ENCODE measurements at places on chromosomes 12 and 14.
A peak's percentile ranks its signal among the peaks of the same experiment; 100 is the strongest.

DNA sequence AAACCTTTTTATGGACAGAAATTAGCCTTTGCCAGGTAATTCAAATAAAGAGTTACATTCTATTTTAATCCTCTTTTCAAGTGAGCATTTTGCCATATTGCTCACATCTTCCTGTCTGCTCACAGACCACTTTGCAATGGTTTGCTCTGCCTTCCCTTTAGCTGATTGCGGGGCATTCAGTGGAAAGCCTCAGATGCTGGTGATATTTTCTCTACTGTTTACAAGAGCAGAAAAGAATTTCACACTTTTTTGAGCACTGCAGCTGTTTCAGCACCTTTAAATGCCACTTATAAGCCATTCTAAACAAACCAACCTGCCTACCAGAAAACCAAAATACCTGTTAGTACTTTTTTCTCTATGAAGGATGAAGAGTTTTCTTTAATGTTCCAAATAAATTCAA lies 195.7 kb upstream of the LRIG3 start:
- DNase-seq = no peak

DNA sequence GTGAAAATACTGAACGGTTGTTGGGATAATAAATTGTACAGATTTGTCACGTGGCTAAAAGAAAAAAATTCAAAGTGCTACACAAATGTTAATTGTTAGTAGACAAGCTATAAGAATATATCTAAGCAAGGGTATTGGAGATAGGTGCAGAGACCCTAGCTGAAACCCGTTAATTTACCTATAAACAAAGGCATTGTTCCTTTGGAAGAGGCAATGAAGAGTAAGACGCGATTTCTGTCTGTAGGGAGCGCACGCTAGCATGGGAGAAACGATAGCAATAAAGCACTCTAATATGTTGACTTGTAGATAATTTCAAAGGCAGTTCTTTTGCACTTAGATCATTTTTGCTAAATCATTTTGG lies 565 bp downstream of the CCDC77 start:
- no peak for DNase-seq

GRCh38 chr14:80055667-80056496 lies 155.4 kb downstream of the DIO2 start:
- no peak for DNase-seq

DNA sequence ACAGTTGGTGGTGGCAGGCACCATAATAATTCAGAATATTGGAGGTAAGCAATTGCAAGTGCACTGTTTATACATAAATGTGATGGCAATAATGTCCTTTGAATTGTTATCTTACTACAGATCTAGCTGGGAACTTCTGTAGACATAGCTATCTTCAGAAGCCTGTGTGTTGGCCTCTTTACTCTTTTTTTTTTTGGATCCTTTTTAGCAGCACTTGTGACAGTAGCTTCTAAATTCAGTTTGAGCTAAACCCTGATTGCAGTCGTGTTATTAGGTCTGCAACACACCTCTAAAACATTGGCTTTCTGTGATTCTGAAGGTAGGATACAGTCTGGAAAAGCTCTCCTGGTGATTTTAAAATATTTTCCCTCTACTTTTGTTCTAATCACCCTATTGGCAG lies 38.5 kb downstream of the SLC38A6 start:
- DNase-seq = no peak

DNA sequence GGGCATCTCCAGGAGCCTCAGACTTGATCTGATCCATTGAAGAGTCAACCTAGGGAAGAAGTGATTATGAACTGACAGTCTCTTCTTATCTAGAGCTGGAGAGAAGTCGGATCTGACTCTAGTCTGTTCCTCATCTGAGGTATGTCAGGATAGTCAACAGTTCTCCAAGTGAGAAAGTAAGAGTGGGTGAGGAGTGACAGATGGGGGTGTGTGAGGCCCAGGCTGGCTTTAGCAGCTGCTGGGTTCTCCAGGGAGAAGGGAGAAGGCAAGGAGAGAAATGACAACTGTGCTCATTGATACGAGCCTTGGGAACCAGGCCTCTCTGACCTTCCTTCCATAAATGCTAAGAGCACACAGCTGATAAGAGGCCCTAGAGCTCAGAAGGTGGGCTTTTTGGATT lies 53.3 kb downstream of the IRAK3 start:
- no peak for DNase-seq

DNA sequence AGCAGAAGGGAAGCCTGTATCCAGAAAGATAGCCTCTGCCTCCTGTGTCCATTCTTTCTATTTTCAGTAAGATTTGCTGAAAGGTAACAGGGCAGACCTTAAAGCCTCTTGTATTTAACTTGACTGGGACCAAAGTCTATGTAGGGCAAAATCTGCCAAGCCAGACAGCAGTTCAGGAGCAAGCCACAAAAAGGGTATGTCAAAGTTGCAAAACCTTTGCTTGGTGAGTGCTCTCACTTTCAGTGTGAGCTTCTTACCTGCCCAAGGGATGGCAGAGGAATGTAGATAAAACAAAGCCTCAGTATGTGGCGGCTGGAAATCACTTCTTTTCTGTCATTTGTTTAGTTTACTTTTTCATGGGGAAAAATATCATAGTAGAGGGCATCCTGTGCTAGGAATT lies 63.1 kb downstream of the PLEKHG7 start:
- DNase-seq = no peak

DNA sequence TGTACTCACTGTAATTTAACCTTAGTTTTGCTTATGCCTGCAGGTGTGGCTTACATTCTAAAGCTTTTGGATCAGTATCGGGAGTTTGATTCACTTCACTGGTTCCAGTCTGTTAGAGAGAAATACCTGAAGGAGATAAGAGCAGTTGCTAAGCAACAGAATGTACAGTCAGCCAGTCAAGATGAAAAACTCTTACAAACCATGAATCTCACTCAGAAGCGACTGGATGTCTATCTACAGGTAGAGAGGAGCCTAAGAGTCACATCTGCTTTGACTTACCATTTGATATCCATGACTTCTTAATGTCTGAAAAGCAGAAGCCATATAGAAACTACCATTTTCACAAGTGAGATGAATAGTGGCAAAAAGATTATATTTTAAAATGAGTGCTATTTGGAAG lies 56.5 kb downstream of the WASHC4 start:
- DNase-seq = no peak

DNA sequence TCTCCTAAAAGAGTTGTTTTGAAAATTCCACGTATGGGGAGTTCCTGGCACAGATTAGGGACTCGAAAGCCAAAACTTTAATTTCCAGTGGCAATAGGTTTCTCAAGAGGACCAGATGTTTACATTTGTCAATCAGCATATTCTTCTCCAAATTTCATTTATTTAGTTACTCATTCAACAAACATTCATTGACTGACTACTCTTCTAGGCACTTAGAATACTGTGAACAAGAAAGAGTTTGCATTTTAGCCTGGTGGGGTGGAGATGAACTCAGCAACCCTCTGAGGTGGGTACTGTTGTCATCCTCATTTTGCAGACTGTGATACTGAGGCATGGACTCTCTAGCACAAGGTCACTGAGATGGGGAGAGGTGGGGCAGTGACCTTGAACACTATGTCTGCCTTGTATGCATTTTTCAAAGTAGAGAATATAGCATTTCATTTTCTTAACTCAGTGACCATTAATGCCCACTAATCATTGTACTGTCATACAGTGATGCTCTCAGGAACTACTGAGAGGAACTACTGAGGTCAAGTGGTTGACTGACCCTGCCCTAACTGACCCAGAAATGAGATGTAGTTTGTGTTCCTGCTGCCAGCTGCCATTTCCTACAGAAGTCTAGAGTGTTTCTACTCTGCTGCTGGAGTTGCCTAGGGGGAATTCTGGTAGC lies 2.2 kb downstream of the L3HYPDH start:
- DNase-seq = peak; percentile 23

- no peak for DNase-seq
These were observed 76.5 kb downstream of the RFLNA start for GRCh38 chr12:124371366-124371765.

GRCh38 chr12:46261646-46262045 lies 7.2 kb downstream of the SLC38A1 start:
- DNase-seq = no peak

DNA sequence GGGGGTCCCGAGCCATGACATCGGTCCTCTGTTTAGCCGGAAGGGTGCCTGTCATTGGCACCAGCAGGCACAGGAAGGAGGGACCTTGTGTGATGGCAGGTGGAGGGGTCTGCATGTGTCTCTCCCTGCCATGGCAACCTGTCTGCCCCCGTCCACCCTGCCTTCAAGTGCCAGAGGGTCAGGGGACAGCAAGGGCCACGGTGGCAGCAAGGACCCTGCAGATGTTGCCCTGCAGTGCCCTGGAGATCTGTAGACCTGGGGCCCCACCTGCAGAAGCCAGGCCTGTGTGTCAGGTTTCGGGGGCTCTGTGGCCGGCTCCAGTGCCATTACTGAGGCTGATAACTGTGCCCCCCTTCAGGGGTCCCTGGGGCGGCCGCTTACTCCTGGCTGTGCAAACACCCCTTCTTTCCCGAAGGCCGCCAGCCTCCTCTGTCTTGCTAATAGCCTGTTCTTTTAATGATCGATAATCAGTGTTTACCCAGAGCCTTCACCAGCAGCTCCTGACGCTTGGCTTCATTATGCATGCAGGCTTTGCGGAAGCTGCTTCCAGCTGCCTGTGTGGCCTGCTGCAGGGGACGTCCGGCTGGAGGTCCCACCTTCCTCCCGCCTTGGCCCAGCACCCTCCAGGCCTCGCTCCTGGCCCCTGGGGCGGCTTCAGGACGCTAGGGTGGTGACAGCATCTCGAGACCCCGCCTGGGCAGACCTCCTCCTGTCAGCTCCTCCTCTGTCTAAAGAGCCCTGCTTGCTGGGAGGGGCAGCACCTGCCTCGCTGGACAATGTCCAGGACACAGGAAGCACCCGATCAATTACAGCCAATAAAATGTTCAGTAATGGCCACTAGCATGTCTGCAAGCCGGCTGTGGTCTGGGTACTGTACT lies 153.0 kb downstream of the KIF26A start:
- no peak for DNase-seq

GRCh38 chr12:57381693-57382220 lies 49.1 kb downstream of the R3HDM2 start:
- no peak for DNase-seq

DNA sequence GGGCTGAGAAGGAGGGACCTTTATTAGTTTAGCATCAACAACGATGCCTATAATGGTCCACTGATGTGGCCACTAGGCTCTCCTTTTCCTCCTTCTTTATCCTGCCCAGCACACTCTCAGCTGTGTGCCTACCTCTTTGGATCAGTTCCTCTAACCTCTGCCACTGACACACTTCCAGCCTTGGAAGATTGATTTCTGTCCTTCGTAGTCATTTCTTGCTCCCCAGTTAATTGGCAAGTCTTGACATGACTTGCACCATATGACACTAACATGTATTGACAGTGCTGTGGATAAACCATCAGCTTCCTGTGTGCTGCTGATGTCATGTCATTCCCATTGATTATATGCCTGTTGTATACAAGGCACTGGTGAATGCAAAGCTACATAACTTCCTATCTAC lies 90.2 kb upstream of the PLEKHG7 start:
- no peak for DNase-seq

DNA sequence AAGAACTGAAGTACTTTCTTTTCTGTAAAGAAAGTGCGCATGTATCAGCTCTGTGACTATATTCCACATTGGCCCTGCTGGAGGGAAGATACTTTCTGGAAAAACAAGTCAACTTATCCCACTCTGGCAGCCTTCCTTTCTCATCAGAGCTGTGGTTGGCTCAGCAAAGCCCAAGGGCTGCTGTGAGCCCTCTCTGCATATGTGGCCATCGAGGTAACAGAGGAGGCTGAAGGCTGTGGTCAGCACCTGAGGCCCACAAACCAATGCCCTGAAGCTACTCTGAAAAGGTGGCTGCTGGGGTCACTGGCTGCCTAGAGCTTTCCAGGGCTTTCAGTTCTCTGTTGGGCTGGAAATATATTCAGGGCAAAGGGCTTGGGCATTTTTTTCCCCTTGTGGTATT lies 70.8 kb upstream of the IGF1 start:
- DNase-seq = no peak

DNA sequence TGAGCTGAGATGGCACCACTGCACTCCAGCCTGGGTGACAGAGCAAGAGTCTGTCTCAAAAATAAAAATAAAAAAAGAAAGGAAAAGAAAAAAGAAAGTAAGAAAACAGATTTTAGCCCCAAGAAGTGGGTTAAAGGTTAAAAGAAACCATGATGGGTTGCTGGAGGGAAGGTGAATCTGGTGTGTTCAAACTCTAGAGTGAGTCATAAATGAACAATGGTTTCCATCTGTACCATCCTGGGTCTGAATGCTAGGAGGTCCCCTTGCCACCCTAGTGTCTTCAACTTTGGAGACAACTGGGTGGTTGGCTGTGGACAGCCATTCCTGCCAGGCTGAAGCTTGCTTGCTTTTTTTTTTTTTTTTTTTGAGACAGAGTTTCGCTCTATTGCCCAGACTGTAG lies 1.6 kb upstream of the RPS26 start:
- DNase-seq = no peak

DNA sequence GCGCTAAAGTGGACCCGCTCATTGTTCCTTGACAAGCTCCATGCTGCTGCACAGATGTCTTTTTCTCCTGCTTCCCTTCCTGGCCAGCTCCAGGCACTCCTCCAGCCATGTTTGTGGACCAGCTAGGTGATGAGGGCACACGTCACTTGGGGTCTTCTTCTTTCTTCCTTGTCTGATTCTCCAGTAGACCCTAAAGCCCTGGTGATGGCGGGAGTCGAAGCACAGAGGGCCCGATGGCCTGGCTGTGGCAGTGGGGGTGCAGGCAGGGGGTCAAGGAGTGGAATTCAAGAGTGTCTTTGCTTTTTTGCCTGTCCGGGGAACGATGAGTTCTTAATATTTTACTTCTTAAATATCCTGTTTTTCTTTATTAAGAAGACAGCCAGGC lies 23.0 kb upstream of the AMN start:
- DNase-seq = no peak

- DNase-seq = no peak
These were observed 129.8 kb downstream of the PIK3C2G start for GRCh38 chr12:18391151-18391550.

DNA sequence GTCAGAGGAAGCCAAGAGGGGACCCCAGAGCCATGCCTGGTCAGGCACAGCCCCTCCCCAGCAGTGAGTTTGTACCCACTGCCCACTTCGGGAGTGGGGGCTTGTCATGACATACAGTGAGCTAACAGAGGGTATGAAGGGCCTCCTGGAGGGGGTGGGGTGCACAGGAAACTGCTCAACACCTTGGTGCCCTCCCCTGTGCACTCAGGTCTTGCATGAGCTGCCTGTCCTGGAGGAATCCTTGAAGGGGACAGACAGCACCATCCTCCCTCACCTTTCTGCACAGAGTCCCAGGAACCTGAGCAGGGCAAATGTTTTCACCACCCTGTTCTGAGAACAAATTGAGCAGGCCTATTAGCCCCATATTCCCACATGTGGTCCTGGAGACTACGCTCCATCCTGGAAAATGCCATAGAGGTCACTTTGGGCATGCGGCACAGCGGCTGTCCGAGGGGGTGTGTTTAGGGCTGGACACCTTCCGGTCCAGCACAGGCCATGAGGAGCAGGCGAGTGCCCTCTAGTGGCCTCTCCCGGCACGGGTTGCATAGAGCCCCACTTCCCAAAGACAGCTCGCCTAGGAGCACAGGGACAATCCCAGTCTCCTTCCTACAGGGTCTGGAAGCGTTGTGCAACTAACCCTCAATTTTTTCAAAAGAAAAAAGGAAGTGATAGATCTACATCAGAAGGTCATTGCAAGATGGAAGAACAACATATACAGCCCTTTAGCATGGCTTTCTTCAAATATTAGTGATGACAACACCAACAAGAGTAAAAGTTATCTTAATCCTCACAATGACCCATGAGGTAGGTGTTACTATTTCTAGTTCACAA lies 31.9 kb upstream of the ZFP36L1 start:
- no peak for DNase-seq

GRCh38 chr14:32737621-32738020 lies 201.1 kb upstream of the NPAS3 start:
- DNase-seq = no peak

- DNase-seq = no peak
These were observed 41.7 kb upstream of the FUT8 start for GRCh38 chr14:65370801-65371248.

GRCh38 chr12:6929466-6930452 lies 2.0 kb downstream of the ATN1 start:
- no peak for DNase-seq
